ENCODE measurements at places on chromosomes 13 and 19.
A peak's percentile ranks its signal among the peaks of the same experiment; 100 is the strongest.

DNA sequence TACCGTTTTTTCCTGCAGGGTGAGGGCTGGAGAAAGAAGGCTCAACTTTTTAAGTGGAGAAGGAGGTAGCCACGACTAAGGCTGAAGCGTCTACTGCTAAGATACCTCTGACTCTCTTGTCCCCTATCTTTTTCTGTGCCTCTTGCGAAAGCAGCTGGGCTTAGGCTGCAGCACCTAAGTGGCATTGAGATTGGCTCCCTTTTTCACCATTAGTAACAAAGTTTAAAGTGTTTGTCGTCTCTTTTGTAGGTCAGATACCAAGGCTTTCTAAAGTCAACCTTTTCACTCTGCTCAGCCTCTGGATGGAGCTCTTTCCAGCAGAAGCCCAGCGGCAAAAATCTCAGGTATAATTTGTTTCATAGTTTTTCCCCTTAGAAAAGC lies 887 bp downstream of the CDADC1 start:
- DNase-seq: no peak

DNA sequence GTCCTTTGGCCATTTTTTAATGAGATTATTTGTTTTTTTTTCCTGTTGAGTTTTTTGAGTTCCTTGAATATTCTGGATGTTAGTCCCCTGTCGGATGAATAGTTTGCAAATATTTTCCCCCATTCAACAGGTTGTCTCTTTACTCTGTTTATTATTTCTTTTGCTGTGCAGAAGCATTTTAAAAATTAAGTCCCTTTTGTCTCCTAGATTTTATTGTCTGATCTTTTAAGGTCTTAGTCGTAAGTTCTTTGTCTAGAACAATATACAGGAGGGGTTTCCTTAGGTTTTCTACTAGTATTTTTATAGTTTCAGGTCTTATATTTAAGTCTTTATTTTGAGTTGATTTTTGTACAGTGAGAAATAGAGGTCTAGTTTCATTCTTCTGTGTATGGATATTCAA lies 284.4 kb downstream of the GPC6 start:
- DNase-seq: no peak

DNA sequence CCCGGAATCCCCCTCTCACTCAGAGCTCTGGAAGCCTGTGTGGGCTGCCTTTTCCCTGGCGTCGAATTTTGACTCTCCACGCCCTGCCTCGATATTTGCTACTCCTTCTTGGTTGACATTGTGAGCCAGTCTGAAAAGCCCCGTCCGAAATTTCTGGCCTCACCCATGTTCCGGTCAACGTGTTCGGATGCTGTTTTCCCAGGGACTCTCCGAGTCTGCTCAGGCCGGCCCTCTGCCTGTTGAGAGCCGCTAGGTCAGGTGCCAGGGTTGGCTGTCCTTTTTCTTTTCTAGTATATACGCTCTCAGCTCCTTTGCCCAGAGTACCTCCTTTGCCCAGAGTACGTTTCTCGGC lies 6.8 kb upstream of the DGKH start:
- DNase-seq: peak; percentile 47

GRCh38 chr19:8064911-8065874 lies 12.6 kb downstream of the CCL25 start:
- DNase-seq: no peak

DNA sequence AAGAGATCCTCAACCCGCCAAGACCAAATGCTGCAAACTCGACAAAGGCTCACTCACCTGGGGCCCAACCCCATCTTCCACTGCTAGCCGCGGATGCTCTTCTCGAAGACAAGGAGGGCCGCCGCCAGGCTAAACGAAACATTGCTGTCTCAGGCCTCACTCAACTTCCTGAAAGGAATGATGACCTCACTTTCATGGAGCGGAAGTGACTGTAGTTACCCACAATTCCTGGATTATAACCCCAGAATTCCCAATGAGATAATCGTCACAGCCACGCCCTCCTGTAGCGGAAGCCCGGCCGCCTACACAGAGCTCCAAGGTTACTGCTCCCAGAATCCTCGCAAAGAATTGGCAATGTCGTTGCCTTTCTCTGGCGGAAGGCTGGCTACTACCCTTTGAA lies 10.5 kb upstream of the ZNF112 start:
- no peak for DNase-seq

DNA sequence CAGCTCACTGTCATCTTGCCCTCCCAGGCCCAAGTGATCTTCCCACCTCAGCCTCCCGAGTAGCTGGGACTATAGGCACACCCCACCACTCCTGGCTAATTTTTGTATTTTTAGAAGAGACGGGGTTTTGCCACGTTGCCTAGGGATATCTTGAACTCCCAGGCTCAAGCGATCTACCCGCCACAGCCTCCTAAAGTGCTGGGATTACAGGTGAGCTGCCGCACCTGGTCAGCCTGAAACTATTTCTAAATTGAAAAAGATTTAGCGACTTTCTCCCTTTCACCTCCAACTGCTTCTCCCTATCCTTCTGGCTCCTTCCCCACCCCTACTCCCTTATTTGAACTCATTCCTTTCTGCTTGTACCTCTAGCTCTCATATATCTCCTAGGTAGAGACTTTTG lies 19.8 kb upstream of the NAA16 start:
- no peak for DNase-seq

- no peak for DNase-seq
Observed at GRCh38 chr19:34851277-34851804, 75.4 kb upstream of the ZNF30 start.

DNA sequence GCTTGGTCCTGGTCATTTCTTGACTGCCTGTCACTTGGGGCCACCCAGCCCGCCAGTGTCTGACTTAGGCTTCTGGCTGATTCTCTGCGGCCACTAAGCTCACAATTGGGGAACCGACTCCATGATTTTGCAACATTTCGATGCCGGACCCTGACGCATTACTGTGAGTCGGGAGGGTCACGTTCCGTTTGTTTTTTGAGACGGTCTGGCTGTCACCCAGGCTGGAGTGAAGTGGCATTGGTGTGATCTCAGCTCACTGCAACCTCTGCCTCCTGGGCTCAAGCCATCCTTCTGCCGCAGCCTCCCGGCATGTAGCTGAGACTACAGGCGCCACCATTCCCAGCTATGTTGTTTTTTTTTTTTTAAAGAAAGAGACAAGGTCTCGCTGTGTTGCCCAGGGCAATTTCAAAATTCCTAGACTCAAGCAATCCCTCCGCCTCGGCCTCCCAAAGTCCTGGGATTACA lies 3.2 kb upstream of the ADAT3 start:
- no peak for DNase-seq

DNA sequence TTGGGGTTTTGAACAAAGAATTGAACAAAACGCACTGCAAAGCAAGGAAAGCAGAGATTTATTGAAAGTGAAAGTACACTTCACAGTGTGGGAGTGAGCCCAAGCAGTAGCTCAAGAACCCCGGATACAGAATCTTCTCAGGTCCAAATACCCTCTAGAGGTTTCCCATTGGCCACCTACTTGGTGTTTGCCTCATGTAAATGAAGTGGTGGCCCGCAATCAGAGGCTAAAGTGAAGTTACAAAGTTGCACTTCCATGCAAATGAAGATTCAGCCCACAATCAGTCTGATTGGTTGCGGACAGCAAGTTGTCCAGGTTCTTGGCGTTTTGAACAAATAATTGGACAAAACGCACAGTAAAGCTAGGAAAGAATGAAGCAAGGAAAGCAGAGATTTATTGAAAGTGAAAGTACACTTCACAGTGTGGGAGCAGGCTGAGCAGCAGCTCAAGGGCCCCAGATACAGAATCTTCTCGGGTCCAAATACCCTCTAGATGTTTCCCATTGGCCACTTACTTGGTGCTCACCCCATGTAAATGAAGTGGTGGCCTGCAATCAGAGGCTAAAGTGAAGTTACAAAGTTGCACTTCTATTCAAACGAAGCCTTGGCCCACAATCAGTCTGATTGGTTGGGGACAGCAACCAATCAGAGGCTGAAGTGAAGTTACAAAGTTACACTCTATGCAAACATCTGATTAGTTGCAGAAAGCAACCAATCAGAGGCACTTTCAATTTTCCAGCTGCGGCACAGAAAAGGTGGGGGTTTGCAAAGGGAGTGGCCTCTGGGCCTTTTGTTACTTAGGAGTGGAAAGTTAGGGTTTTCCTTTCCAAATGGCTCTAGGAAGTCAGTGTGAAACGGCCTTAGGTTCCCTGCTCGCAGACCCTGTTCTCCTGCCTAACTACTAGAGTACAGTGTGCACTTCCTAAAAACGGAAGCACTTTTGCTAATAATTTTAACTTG lies 4.8 kb upstream of the TM9SF2 start:
- peak; percentile 28 for DNase-seq

- no peak for DNase-seq
Observed at GRCh38 chr13:43295825-43296564, 272.6 kb downstream of the DNAJC15 start.

Data from GM03348 (cell line).